ENCODE measurements at places on chromosomes 1 and 21.
A peak's percentile ranks its signal among the peaks of the same experiment; 100 is the strongest.

- DNase-seq = no peak
Measured at GRCh38 chr1:67323087-67323486, 15.4 kb downstream of the IL12RB2 start.

DNA sequence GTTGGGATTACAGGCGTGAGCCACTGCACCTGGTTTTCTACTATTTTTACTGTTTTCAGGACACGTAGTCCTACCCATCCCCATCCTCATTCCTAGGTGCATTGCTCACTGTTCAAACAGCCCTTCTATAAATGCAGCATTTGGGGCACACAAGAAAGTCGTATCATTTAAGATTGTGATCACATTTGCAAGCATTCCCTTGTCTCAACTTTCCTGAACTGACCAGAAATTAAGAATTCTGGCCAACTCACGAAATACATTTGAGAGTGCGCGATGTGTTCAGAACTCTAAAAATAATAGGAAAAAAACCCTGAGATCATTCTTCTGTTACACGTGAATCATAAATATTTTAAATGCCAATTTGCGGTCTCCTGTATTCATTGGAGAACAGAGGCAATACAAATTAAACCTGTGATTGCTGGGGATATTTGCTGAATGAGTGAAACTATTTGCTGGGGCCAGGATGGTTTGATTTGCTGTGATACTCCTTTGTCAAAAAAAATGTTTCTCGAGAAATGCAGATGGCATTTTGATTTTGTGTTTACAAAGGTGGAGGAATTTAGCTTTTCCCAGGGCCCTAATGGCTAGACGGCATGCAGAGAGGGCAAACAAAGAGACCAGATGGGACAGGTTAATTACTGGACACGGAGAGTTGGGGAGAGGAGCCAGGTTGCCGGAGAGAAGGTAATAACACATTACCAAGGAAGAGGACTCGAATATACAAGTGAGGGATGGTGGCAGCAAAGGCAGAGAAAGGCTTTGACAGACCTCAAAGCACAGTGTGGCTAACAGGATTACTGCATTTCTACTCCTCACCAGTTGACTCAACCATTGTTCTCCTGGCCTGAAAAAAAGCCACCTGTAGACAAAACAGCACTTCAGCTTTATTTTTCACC is 38.4 kb downstream of the STPG1 start:
- DNase-seq = no peak

GRCh38 chr21:31592963-31593560 is 66.4 kb upstream of the SOD1 start:
- DNase-seq = no peak

DNA sequence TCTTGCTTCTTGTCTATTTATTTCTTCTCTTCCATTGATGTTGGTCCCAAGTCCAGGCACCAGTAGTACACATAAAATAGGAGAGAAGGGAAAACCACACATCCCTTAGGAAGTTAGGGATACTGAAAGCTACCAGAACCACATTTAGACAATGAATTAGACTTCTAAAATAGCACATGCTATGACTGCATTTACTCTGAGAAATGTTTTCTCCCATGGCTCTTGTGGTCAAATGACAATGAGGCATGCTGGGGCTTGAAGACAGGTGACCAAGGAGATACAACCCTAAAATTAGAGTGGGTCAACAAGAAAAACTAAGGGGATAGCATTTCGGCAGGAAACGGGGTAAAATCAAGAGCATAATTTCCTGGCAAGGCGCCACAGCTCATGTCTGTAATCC is 17.1 kb downstream of the MTOR start:
- DNase-seq = no peak

- DNase-seq = no peak
Measured at GRCh38 chr1:86965827-86966182, 51.4 kb downstream of the HS2ST1 start.

DNA sequence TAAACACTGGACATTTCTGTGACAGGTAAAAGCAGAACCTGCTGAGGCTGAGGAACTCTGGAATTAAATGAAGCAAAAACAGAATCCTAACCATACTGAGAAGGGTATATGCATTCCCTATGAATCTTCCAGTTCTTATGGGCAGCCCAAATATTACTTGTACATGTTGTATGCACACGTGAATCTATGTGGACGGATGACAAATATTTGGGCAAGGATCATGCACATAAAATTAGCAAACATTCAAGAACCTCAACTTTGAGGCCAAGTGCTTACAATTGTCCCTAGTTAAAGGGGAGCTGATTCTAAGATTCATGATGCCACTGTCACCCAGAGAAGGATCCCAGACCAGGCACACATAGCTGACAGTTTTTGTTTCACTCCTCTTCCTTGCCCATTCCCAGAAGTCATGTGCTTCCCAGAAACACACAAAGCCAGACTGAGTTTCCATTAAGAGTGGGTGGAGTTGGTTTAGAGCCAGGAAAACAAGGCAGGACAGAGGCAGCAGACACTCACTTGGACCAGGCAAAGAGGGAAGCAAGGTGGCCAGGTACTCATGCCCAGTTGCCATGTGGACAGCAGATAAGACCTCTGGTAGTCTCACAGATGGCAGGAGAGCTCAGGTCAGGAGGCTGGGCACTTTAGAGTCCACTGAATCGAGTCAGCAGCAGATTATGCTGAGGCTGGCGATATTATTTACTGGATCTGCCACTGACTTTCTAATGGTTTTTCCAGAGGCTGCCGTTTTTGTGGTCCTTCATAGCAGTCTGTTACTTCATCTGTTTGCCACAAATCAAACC is 25.6 kb downstream of the AK2 start:
- DNase-seq = no peak

GRCh38 chr1:167909691-167910180 is 4.2 kb downstream of the ADCY10 start:
- no peak for DNase-seq

- DNase-seq = no peak
Measured at GRCh38 chr1:19710825-19711611, 46.3 kb downstream of the HTR6 start.

DNA sequence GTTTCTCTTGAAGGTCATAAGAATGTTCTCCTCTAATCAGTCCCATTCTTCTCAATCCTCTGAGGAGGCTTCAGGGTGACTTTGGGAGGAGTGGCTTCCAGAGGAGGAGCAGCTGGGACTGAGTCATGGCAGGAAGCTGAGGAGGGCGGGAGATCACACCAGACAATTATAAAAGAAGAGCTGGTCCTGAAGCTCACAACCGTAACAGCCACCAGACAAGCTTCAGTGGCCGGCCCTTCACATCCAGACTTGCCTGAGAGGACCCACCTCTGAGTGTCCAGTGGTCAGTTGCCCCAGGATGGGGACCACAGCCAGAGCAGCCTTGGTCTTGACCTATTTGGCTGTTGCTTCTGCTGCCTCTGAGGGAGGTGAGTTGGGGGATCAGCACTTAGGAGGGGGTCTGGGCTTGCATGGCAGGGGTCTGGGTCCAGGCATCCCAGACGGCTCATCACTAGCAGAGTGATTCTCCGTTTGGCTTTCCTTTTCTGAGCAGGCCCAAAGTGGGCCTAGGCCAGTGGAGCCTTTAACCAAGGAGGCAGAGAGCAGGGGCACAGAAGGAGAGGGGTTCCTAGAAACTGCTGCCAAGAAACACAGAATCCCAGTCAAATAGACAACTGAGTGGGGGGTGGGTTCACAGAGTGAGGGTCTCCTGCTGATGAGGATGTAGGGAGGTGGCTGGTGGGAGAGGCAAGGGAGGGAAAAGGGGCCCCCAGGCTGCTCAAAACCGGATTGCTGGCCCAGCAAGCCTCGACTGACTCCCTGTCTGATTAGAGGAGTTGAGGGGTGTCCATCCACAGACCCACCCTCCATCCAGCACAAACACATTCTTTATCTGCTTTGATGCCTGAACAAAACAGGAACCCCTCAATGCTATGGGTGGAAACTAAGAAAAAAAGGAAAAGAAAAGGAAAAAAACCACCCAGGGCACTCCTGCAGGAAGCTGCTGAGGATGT is at the start of gene ECM1:
Gene ECM1, plus strand, starts transcription at position 198 of the 953 bp plus-strand sequence. Its CDS starts 101 bp downstream, at position 299.
- DNase-seq = no peak

DNA sequence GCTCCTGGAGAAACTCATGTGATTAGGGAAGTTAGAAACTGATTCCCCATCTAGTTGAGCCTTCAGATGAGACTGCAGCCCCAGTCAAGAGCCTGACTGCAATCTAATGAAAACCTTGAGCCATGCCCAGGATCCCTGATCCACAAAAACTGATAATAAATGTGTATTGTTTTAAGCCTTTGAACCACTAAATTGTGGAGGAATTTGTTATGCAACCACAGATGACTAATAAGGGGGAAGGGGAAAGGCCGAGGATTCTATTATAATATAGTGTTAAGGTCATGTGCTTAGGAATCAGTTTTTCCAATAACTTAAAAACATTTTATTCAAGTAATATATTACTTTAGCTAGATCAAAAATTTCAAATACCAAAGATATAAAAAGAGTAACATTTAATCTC is 52.8 kb upstream of the USP25 start:
- DNase-seq = no peak

DNA sequence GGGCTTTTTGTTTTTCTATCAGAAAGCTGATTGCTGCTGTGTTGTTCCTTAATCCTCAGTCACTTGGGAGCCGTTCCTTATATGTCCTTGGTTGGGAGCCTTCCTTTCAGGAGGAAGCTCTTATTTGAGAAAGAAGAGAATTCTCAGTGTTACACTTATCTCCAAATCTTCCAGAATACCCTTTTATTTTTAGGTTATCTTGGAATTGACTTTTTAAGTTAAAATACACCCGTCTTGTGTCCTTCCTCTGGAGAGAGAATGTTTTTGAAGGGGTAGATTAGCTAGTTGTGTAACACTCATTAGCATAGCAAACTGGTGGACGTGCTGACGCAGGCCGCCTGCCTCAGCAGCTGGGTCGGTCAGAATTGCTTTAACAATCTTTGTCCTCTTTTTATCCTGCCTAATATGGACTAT is 42.1 kb downstream of the LRRC8B start:
- DNase-seq = no peak

DNA sequence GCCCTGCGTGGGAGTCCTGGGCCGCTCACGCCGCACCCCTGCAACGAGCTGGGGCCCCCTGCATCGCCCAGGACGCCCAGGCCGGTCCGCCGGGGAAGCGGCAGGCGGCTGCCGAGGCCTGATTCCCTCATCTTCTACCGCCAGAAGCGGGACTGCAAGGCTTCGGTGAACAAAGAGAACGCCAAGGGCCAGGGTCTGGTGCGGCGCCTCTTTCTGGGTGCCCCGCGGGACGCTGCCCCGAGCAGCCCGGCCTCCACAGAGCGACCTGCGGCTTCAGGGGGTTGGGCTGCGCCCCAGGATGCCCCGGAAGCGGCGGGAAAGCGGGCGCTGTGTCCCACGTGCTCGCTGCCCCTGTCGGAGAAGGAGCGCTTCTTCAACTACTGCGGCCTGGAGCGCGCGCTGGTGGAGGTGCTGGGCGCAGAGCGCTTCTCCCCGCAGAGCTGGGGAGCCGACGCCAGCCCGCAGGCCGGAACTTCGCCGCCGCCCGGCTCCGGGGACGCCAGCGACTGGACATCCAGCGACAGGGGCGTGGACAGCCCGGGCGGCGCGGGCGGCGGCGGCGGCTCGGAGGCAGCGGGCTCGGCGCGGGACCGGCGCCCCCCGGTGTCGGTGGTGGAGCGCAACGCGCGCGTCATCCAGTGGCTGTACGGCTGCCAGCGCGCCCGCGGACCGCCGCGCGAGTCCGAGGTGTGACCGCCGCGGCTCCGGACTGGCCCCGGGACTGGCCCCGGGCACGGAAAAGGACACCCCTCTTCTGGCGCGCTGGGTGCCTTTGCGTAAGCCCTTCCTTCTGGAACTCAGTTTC is 2.7 kb downstream of the FAM110D start:
- peak; percentile 19 for DNase-seq

DNA sequence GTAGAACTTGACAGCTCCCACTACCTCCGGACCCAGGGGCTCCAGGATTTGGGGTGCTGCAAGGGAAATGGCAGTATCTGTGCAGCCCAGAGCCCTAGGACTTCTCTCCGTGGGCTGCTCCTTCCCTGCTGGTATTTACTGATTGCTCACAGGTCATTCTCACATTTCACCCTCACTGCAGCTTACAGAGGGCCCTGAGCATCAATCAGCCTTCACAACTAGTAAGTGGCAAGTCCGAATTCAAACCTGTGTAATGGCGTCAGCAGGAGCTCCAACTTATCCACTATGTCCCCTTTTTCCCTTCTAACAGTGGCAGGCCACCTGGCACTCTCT is 32.4 kb downstream of the PIK3C2B start:
- DNase-seq = no peak

DNA sequence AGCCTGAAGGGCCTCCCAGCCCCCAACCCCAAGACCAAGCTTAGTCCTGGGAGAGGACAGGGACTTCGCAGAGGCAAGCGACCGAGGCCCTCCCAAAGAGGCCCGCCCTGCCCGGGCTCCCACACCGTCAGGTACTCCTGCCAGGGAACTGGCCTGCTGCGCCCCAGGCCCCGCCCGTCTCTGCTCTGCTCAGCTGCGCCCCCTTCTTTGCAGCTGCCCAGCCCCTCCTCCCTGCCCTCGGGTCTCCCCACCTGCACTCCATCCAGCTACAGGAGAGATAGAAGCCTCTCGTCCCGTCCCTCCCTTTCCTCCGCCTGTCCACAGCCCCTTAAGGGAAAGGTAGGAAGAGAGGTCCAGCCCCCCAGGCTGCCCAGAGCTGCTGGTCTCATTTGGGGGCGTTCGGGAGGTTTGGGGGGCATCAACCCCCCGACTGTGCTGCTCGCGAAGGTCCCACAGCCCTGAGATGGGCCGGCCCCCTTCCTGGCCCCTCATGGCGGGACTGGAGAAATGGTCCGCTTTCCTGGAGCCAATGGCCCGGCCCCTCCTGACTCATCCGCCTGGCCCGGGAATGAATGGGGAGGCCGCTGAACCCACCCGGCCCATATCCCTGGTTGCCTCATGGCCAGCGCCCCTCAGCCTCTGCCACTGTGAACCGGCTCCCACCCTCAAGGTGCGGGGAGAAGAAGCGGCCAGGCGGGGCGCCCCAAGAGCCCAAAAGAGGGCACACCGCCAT is 21.9 kb upstream of the ARF1 start:
- DNase-seq = no peak
